ENCODE measurements at places on chromosomes 2 and 18.
A peak's percentile ranks its signal among the peaks of the same experiment; 100 is the strongest.

DNA sequence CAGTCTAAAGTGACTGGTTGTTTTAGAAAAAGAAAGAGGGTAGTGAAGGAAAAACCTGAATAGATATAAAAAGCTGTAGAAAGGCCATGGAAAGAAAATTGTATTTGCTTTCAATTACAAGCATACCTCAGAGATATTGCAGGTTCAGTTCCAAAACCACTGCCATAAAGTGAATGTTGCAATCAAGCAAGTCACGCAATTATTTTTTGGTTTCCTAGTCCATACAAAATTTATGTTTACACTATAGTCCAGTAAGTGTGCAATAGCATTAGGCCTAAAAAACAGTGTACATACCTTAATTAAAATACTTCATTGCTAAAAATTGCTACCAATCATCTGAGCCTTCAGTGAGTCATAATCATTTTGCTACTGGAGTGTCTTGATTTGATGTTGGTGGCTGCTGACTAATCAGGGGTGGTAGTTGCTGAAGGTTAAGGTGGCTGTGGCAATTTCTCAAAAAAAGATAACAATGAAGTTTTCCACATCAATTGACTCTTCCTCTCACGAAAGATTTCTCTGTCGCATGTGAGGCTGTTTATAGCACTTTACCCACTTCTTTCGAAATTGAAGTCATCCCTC is 2003.8 kb upstream of the PIK3C3 start:
- no peak for DNase-seq

DNA sequence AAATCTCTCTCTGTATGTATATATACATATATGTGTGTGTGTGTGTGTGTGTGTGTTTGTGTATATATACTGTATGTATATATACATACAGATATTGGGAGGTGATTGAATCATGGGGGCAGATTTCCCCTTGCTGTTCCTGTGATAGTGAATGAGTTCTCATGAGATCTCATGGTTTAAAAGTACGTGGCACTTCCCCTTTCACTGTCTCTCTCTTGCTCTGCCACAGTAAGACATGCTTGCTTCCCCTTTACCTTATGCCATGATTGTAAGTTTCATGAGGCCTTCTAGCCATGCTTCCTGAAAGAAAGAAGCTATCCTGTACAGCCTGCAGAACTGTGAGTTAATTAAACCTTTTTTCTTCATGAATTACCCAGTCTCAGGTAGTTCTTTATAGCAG is 18.8 kb upstream of the CCDC195 start:
- no peak for DNase-seq

- no peak for DNase-seq
Measured at GRCh38 chr2:5389740-5390139, 302.4 kb upstream of the SOX11 start.

GRCh38 chr2:175187378-175187777 is 5.9 kb upstream of the ATP5MC3 start:
- DNase-seq: peak; percentile 10

GRCh38 chr2:3631851-3632659 is 25.9 kb upstream of the ALLC start:
- no peak for DNase-seq

DNA sequence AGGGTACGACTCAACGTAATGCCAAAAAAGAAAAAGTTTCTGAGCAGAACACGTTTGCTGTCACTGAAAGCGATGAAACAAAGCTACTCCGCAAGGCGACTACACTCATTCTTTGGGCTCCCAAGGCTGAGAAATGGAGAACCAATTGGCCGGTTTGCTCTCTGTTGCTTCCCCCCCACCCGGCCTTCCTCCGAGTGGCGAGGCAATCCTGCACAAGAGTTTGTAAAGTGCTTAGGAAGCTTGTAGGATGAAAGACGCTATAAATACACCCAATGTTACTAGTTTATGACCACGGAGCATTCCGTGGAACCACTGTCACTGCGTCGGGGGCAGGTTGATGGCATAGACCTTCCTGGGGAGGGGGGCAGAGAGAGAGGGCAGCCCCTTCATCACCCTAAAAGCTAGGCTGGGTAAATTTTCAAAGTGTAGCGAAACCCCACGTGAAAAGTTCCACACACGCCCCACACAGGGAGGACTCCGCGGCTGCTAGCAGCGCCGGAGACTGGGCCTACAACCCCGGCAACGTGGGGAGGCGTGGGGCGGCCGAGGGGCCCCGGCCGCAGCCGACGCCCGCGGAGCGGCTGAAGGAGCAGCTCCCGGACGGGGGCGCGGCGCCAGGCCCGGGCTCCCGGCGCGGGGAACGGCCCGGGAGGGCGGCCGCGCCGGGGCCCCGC is 915 bp downstream of the CUL3 start:
- DNase-seq: no peak

DNA sequence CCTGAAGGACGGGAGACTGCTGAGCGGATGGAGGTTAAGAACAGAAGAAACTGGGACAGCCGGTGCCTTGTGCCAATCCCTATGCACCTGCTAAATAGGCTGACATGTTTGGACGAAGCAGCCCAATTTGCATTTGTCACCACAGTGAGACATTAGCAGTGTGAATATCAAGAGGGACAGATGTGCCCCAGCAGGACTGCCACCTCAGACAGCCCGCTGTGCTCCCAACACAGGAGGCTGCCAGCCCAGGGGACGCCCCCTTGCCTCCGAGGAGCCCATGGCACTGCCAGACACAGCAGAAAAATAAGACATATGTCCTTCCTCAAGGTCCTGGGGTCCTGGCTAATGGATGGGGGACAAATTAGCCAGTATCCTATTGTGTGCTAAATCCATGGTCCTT is 306.7 kb upstream of the POU3F3 start:
- DNase-seq: no peak

DNA sequence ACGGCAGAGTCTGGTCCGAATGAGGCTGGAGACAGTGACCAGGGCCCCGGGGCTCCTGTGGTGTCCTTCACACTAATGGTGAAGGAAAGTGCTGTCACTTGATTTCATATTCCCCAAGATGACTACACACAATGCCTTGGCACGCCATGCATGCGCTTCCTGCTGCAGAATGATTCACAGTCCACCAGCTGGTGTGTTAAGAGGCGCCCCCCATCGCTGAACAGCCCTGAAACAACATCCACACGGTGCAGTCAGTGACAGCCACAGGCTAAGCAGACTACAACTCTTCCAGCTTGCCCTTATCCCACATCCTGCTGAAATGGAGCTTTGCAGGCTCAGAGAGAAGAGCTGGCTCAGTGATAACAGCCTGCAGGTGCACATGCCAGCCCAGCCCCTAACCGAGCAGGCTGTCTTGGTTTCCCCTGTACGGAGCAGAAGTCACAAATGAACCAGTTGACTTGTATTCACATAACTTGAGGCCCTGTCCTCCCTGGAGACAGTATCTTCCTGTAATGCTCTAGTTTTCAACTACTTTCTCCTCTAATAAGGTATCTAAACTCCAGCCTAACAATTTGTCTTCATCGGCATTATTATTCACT is 24.3 kb upstream of the CDH20 start:
- DNase-seq: no peak

DNA sequence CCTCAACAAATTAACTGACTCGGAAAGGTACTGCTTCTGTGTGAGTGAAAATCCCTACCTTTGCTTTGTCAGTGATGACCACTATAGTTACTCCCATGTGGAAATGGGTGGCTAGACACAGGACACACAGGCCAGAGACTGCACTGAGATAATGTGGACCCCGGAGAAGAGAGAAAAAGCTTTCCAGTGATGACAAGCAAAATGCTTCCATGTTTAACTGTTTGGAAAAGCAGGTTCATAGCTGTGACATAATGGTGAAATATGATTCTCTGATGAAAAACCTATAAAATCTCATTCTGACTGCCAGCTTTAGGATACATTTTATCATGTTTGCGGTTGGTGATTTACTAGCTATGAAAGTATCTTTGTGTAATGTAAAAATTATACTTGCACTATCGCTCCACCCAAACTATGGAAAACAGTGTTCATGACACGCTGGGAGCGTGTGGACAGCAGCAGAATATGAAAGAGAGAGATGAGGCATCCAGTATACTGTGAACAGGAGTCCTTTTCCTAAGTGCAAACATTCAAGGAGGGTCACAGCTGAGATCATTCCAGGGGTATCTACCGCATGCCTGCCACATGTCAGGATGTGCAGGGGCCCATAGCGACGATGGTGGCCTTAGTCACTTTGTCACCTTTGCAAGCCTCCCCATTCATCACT is 782.7 kb upstream of the SOX11 start:
- DNase-seq: no peak

DNA sequence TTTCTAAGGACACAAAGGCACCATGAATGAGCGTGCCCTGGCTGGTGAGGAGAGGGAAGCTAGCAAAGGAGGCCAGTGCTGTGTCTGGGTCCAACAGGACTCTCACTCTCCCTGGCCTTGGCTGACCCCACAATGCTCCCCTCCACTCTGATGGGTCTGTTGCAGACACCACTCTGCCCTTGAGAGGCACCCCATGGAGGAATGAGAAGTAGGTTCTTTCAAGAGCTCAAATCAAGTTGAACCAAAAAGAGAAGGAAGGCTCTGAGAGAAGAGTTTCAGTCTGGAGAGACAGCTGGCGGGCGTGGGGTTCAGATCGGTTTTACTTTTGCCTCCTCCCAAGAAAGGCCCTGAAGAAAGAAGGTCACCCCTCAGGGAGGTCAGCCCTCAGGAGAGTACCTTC is 18.4 kb downstream of the TMEM247 start:
- DNase-seq: no peak

GRCh38 chr2:33430856-33431255 is 45.6 kb upstream of the RASGRP3 start:
- DNase-seq: no peak

DNA sequence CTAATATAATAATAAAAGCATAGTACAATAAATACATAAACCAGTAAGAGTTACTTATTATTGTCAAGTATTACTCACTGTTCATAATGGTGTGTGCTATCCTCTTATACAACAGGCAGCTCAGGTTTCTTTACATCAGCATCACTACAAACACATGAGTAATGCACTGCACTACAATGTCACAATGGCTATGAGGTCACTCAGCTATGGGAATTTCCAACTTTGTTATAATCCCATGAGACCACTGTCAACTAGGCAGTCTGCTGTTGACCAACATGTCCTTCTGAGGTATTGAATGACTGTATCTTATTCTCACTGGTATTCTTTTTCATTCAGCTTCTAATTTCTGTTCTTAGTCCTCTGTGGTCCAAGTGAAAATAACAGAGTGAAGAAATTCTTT is 250.4 kb upstream of the DSEL start:
- peak; percentile 12 for DNase-seq

- DNase-seq: no peak
Measured at GRCh38 chr2:175015340-175015739, 10.2 kb upstream of the CHN1 start.

DNA sequence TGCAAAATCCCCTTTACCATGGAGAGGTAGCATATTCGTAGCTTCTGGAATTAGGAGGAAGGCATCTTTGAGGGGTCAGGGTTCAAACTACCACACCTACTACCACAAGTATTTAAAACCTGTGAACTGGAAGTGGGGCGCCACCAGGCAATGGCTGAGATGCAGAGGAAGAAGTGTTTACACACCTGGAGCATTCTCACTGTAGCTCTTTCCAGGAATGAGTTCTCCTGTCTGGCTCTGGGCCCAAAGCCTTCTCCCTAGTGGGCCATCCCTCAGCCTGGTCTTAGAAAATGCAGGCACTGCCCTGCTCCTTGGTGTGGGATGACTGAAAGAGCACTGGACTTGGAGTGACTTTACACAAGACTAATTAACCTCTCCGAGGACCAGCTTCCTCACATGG is 30.7 kb upstream of the FOXI3 start:
- DNase-seq: no peak

GRCh38 chr18:1013951-1014350 is 109.3 kb downstream of the ADCYAP1 start:
- no peak for DNase-seq

- no peak for DNase-seq
Measured at GRCh38 chr18:48835745-48836170, 115.0 kb downstream of the SMAD7 start.

DNA sequence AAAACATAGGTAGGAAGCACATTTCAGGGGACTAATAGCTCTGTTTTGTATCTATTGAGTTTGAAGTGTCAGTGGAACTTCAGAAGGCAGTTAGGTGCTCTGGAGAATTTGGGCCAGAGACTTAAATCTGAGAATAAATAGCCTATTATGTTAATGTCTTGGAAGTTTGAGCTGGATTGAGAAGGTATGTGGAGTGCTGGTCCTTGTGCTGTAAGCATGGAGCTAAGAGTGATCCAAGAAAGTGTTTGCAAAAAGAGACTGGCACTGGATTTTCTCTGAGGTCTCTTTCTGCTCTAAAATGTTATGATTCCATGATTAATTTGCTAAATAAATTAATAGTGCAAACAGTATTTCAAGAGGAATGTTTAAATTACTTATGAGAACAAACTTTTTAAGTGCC is 63.3 kb downstream of the ICOS start:
- DNase-seq: no peak

GRCh38 chr2:100924122-100924519 is 78.0 kb upstream of the RPL31 start:
- DNase-seq: no peak

DNA sequence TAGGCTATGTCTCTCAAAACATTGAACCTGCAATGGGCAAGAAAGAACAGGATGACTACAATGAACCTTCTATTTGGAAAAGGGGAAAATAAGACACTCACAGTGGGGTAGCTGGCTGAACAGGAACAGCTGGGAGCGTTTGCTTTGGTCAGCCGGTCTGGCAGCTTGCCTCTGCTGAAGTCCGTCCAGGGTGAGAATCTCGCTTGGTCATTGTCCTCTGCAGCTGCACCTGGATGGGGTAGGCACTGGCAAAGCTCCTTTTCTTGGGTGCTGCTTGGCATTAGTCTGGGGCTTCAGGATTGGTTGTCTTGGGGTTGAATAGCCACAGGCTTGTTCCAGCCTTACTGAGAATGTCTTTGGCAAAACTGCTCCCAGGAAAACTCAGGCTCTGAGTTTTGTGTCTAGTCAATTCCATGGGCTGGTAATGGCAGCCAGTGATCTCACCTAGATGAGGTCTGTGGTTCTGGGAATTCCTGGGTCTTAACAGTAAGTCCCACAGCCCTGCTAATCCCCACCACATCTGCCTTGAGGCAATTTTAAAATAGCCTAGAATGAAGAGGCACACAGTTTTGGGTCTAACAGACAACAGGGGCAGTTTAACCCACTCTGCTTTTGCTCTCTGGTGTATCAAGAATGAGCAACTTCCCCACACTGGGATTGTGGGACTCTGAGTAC is 13.4 kb downstream of the NEDD4L start:
- no peak for DNase-seq

DNA sequence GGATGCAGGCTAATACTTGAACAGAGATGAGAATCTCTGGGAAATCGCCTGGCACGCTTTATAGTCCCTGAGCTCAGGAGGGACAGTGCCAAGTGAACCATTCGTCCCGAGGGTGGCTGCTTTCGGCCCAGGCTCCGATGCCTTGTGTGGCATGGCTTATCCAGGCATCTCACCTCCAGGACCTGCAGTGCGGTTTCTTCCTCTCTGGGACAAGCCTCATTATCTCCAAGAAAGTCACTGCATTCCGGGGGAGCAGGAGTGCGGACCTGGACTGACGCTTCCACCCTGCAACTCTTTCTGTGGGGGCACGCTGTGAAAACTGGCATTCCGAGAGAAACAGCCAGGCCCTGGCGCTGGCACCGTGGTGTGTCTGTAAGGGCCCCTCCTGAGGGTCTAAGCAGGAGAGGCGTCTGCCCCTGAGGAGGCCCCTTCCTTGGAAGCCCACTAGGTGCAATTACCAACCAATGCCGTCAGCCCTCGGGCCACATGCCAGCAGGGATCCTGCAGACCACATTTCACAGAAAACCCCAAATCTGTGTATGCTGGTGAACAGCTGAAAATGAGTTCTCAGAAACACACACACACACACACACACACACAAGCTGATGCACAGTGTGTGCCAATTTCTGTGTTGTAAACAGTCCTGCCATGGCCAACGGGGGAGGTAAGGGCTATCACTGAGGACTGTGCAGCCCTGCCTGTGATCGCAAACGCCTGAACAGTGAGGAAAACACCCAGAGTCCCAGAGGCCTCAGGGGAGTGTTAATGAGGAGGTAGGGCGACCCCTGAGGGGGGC is 351.9 kb upstream of the SALL3 start:
- DNase-seq: no peak
